ENCODE measurements at places on chromosomes 7 and 10. TPM values are rescaled to one million over a fixed set of nuclear protein-coding genes. Genes with fewer than 3 reads are reported as not detected.

- no peak for DNase-seq
These were observed 116.2 kb upstream of the SH2B2 start for GRCh38 chr7:102170393-102170970.

- no peak for DNase-seq
These were observed 378.3 kb downstream of the KCNMA1 start for GRCh38 chr10:77259171-77259874.

TRIM4 gene
- polyA plus RNA-seq = 18.6 TPM

URGCP gene
- 34.3 TPM for polyA plus RNA-seq

- no peak for DNase-seq
These were observed 297.2 kb upstream of the KAT6B start for GRCh38 chr10:74529205-74529604.

- DNase-seq = no peak
These were observed 4.5 kb downstream of the NEUROG3 start for GRCh38 chr10:69568472-69569395.

DNA sequence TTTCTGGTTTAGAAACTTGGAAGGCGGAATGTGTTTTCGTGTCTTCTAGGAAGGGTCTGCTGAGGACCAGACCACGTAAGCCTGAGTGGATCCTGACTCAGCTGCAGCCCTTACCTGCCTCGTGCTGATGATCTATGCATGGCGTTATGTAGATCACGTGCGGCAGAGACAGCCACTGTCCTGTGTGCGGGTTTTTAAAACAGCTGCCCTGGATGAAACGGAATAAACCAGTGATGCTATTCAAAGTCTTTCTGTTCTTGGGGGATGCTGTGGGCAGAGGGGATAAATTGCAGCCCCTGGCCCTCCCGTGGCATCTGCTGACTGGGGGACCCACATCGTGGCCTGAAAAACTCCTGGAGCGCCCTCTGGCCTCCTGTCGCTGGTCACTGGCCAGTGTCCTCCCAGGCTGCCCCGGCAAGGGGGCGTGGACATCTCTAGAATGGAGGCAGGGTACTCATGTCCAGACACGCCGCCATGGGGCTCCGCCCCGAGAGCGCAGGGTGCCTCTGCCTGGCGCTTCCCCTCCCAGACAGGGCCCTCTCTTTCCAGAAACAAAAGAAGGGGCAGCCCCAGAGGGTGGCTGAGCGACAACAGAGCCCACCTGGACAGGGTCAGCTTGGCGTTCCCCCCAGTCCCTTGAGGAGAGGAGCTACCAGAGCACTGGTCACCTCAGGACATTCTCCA, 13.2 kb downstream of the ALKBH4 start:
- DNase-seq = no peak

- DNase-seq = no peak
These were observed 104.3 kb downstream of the TRIM24 start for GRCh38 chr7:138564365-138564764.

Measured in BJ (cell line).